ENCODE measurements at places on chromosomes 13 and 19.

DNA sequence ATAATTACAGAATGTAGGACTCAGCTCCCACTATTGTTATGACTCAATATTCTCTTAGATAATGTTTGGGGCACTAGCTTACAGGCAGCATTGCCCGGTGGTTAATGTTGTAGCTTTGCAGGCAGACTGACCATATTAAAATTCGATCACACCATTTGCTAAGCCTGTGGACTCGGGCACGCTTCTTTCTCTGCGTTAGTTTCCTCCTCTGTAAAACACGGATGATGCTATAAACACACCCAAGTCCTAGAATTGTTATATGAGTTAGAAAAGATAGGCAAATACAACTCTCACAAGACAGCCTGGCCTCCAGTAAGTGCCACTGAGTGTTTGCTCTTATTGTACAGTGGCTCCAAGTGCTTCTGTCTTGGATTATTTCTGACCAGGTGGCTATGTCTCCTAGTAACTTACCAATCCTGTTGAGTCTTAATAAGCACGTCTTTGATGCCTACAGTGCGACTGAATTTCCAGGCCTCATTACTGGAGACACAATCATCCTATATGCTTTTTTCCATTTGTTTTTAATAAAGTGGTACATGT is 50.0 kb upstream of the ALOX5AP start:
- no peak for DNase-seq

- no peak for DNase-seq
Measured at GRCh38 chr13:19978831-19979437, 20.4 kb downstream of the ZMYM2 start.

DNA sequence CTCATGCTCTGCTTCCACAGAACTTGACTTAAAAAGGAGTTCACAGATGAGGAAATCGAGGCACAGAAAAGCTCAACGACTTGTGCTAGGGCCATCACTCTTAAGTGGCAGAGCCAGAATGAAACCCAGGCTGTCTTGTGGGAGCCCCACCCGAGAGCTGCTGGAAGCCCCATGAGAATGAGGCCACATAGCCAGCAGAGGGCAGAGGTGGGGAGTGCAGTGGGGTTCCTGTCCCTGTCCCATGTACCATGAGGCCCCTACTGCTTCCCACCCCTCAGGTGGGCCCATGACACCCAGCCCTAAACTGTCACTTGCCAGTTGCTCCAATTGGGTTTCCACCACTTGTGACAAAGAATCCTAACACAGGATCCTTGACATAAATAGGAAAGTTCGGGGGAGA is 175.9 kb downstream of the IRS2 start:
- DNase-seq, result no peak

DNA sequence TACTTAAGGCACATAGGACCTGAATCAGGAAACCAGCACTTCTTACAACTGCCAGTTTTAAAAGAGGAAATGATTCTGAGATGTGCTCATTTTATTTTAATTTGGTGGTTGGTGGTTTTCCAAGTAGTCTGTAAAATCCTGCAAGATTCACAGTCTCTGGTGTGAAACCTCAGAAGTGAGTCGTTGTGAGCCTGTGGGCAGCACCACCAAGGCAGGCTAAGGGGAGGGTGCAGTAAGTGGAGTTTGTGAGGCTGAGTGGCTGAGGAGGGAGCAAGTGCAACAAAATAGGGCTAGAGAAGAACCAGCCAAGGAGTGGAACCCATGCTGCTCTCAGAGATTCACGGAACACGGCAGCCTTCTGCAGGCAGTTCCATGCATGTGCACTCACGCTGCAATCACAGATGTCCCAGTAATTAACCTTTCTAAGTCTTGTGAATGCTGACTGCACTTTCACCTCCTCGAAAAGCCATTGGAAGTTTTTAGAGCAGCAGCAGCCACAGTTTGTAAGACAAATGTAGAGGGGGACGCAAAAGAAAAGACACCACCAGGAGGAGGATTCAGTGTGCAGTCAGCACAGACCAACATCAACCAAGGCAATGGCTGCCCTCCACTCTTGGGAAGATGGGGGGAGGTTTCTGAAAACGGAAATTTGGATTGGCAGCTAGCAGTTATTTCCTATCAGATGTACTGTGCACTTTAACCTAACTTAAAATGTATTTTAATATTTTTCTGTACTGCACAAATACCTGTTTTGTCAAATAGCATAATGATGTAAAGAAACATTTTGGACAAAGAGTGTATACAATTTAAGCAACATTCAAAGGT is 44.9 kb downstream of the ESD start:
- DNase-seq, result no peak

- DNase-seq, result no peak
Measured at GRCh38 chr19:29404015-29404414, 121.8 kb upstream of the VSTM2B start.

GRCh38 chr13:66071029-66071428 is 1159.1 kb downstream of the PCDH9 start:
- no peak for DNase-seq

- DNase-seq, result peak; percentile 67
Measured at GRCh38 chr13:111872475-111873150, 194.3 kb upstream of the SOX1 start.

GRCh38 chr13:24539500-24540165 is 27.1 kb upstream of the PARP4 start:
- no peak for DNase-seq

All from vagina (tissue), 2 donors.